ENCODE measurements at places on chromosomes 7 and 10.
A peak's percentile ranks its signal among the peaks of the same experiment; 100 is the strongest.

GRCh38 chr7:52911326-52911725, 124.1 kb upstream of the POM121L12 start:
- no peak for DNase-seq

DNA sequence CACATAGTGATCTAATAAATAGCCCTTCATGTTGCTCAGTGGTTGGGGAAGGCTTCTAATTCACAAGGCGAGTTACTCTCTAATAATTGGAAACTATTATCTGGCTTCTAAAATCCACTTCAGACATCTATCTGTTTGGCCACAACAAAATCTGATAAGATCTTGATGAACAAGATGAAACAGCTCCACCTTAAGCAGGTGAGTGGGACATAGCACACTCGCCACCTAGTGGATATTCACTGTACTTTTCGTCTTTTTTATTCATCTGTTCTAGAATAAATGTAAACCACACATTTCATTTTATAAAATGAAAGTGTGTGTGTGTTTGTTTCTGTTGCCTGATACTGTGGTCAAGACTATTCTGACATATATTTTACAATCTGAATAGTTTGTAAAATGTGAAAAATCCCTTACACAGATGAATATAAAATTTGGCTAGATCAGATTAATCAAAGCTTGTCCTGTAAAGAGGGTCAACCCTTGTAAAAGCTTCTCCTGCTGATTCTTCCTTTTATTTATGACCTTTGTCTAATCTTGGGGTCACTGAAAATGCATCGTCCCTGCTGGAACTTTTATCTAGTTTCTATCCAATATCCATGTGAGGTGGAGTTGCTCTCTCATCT, 26.5 kb upstream of the CNTNAP2 start:
- DNase-seq: no peak

- no peak for DNase-seq
Observed at GRCh38 chr7:151437866-151438516, 1.9 kb downstream of the CRYGN start.

DNA sequence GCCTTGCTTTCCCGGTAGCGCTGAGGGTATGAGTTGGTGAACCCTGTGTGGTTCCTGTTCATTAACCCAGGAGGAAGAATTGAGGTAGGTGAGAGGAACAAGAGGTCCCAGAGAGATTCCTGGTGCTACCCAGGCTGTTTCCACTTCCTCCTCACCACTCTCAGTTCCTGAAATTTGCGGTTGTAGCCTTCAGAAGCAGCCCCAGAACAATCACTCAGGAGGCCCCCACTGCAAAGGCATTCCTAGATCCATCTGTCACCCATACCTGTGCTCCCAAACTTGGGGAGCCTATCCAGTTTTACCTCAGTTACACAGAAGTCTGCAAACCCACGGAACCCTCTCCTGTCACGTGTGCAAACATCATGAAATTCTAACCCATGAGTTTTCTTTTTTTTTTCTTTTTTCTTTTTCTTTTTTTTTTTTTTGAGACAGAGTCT, 9.0 kb upstream of the PIP4K2A start:
- no peak for DNase-seq

GRCh38 chr7:10079572-10079971, 894.1 kb upstream of the PHF14 start:
- DNase-seq: no peak

GRCh38 chr10:101297901-101298486, 56.0 kb upstream of the BTRC start:
- peak; percentile 58 for DNase-seq

GRCh38 chr10:54665095-54665494, 135.9 kb downstream of the PCDH15 start:
- no peak for DNase-seq

- no peak for DNase-seq
Observed at GRCh38 chr7:128997181-128997580, 57.7 kb downstream of the TNPO3 start.

- no peak for DNase-seq
Observed at GRCh38 chr7:27840313-27840712, 100.4 kb downstream of the TAX1BP1 start.

- DNase-seq: no peak
Observed at GRCh38 chr7:90211391-90212148, at the start of gene STEAP2. Gene STEAP2, plus strand, starts transcription at chr7:90211740. Its CDS starts 13,343 bp downstream, at chr7:90225083.

- no peak for DNase-seq
Observed at GRCh38 chr10:31321396-31321941, 2.5 kb downstream of the ZEB1 start.

DNA sequence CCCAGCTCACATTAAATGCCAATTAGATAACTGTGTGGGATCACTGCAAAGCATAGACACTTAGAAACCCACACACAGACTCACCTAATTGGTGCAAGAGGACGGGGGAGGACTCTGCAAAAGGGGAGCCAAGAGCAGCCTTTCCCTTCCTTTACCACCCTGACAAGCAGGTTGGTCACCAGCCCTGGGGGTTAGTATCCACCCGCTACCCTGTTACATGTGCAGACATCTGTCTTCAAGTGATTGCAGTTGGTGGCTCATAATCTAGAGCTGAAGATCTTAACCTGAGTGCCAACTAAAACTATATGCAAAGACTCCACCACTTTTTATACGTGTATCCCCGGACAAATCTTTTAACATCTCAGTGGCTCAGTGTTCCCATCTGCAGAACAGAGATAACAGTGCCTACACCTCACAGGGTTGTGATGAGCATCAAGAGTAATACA, 56.9 kb downstream of the SORBS1 start:
- DNase-seq: no peak

DNA sequence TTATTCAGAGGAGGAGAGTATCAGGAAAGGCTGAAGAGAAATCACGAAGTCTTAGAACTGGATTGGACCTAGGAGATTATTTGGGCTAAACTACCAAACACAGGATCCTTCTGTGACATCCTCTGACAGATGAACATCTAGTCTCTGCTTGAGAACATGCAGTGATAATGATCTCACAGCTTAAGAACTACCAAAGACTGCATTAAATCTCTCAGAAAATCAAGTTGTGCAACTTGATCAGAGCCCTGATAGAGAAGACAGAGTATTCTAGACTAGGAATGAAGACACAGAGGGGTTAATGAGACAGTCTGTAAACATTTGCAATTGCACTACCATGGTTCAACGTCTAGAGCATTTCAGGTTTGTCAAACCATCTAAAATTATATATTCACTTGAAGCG, 37.1 kb upstream of the AGBL3 start:
- DNase-seq: no peak

GRCh38 chr7:98214811-98215321, 3.6 kb downstream of the BHLHA15 start:
- no peak for DNase-seq

- DNase-seq: no peak
Observed at GRCh38 chr10:107215681-107216080, 51.2 kb upstream of the SORCS1 start.

Data from stimulated activated CD8-positive, alpha-beta memory T cell treated with anti-CD3 and anti-CD28 coated beads, Interleukin-2, amount 100 ng/mL, for 1 hour (primary cell).